Central memory CD4-positive, alpha-beta T cell (primary cell): ENCODE measurements at places on chromosomes 11 and 22.

DNA sequence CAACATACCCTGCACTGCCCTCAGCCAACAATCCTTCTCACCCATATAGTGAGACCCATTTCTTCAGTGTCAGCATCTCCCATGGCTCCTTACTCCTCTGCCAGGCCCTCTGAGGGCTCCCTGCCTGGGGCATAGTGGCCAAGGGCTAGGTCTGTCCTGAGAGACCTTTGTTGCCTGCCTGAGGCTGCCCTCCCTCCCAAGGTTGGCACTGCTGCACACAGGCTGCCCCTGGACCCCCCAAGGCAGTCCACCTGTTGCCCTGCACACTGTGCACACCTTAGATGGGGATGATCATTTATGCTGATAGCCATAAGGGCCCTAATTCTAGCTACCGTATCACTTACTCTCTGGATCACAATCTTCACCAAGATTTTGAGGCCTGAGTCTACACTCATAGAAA lies 57.0 kb upstream of the SUSD2 start:
- no peak for DNase-seq

- no peak for DNase-seq
Observed at GRCh38 chr11:79039122-79039521, 401.7 kb downstream of the TENM4 start.

DNA sequence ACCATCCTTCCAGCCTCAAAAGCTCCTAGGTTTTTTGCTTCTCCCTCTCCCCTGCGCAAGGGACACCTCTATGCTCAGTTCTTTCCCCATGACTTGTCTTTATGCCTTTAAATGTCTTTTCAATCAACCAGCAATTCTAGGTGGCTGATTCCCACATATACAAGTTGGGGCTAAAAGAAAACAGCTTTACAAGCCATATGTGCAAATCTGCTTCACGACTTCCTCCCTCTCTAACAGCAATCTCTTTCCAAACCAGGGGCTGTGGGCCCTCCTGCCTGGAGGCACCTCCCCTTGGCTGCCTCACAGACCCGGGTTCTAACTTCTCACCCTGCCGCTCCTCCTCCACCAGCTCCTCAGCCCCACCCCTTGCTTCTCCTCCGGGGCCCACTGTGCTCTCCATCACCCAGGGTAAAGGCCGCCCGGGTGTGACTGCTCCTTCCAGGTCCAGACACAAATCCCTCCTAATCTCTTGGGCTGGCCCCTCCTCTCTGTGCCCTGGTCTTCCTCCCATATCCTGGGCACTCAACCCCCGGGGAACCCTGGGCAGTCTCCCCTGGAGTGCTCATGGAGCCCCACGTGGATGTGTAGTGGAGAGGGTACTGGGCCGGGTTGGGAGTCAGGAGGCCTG lies 14.1 kb downstream of the TMPRSS13 start:
- DNase-seq, result no peak

GRCh38 chr11:2186669-2187279 lies 15.2 kb upstream of the TH start:
- DNase-seq, result peak; percentile 25

DNA sequence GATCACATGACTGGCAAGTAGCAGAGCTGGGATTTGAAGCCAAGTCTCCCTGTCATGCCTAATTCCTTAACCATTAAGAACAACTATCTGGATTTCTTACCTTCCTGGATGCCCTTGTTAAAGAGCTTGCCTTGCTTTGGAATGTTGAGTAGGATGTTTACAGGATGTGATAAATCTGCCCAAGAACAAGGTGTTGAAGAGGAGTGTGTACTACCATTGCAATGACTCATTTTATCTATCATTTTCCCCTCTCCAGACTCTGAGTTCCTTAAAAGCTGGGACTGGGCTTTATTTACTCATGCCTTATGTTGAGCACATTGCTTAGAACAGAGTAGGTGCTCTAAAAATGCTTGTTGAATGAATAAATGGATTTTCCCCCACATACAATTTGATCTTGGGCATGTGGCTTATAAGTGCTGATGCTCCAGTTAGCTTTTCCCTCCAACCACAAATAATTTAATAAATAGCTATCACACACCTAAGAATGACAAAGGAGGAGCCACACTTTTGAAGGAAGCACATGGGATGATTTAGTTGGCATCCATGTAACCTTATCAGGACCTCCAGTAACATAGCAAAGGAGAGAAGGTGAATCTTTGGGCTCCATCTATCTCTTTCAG lies 268.6 kb upstream of the SESN3 start:
- DNase-seq, result no peak

- no peak for DNase-seq
Observed at GRCh38 chr11:119592642-119593041, 136.4 kb downstream of the NECTIN1 start.

- DNase-seq, result no peak
Observed at GRCh38 chr22:33030923-33031525, 27.2 kb downstream of the SYN3 start.

DNA sequence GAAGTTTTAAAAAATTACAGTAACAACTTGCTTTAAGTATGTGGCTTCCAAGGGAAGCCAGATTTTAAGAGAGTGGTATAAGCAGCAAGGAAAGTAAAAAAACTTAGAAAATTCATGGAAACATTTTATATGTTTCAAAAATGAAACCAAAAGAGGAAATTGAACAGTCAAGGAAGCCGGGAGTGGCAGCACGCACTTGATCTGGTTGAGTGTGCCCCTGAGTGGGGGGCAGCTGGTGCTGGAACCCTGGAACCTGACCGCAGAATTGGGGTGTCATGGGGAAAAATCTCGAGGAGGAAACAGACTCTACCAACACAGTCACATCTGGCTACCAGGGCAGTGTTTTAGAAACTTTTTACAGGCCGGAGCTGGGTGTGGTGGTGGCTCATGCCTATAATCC lies 14.0 kb downstream of the MICALL1 start:
- no peak for DNase-seq

- no peak for DNase-seq
Observed at GRCh38 chr11:3132271-3132781, 32.8 kb downstream of the OSBPL5 start.
